Islet precursor cell (in vitro differentiated cells): ENCODE measurements at places on chromosomes 7 and 10.

GRCh38 chr10:129766611-129767550, 197.2 kb downstream of the EBF3 start:
- DNase-seq: peak; percentile 43

GRCh38 chr10:57716884-57717283, 550.8 kb downstream of the IPMK start:
- no peak for DNase-seq

GRCh38 chr10:132396494-132397035, 435 bp upstream of the PWWP2B start:
- DNase-seq: no peak

- no peak for DNase-seq
These were observed 43.6 kb downstream of the LAMB4 start for GRCh38 chr7:108086546-108086945.
